ENCODE measurements at places on chromosomes 16 and 17.

DNA sequence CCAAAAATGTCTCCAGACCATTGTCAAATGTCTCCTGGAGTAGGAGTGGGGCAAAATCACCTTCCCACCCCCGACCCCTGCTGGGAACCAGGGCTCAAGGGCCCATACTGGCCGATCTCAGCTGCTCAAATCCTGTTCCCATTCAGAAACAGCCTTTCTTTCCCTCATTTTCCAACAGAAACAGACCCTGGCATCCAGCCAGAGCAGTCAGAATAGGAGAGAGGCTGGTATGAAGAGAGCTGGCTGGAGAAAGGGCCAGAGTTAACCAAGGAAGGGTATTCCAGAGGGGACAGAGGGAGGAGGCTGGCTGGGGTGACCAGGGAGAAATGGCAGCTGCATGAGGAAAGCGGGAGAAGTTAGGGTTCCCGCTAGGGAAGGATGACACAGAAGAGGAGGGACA lies 199.1 kb downstream of the XYLT1 start:
- no peak for DNase-seq

DNA sequence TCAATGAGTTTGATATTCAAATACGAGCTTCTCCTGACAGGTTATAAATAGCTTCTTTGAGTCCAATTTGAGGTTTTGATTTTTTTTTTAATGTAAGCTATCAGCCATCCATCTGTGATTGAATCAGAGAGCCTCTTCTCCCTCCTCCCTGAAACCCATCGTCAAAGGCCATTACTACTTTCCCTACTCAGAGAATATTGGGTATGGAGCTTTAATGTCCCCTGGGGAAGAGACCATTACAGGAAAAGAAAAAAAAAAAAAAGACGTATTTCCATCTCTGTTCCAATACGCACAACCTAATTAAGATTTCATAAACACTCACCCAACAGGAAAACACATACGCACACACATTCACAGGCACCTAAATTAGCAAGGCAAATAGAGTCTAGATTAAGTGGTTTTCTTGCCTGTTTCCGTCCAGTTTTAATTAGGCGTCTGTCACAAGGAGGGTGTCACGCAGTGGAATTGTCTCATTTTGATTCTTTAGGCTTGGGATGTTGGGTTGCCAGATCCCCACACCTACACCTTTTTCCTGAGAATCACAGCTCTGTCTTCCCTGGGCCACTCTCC lies 194.3 kb upstream of the RPL38 start:
- DNase-seq, result no peak

DNA sequence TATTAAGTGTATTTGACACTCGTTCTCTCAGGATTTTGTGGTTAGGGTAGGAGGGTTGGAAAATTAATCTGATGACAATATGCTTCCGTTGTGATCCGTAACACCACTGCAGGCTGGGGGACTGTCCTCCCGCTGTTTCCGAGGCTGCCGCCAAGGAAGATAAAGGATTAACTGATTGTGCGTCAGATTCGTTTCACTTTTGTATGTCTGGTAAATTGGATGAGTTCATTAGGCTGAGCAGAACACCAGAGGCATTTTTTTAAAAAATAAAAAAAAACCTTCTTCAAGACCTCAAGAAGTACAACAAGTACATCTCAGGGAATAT lies 486.7 kb upstream of the SALL1 start:
- DNase-seq, result no peak

- no peak for DNase-seq
Observed at GRCh38 chr17:16033729-16034349, 34.2 kb downstream of the TTC19 start.

GRCh38 chr17:73645050-73645871 lies 1.0 kb upstream of the SDK2 start:
- peak; percentile 55 for DNase-seq

GRCh38 chr16:69294051-69294450 lies 17.1 kb upstream of the VPS4A start:
- DNase-seq, result no peak

GRCh38 chr17:64706224-64707049 lies 44.3 kb upstream of the SMURF2 start:
- DNase-seq, result no peak

GRCh38 chr17:42525221-42525620 lies 10.8 kb upstream of the NAGLU start:
- no peak for DNase-seq

DNA sequence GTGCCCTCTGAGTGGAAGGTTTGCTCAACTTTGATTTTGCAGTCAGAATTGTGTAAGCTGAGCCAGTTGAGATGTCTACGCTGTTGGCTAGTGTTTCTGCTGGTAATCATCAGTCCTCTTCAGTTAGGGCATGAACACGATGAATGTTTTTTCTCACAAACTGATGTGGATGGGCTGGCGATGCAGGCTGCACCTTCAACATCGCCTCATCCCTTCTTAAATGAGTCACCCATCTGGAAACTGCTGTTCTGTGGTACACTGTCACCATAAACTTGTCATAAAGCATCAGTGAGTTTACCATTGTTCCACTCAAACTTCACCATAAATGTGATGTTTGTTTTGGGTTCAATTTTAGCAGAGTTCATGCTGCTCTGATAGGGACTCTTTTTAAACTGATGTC lies 8.4 kb downstream of the C16orf95 start:
- DNase-seq, result no peak

GRCh38 chr17:4357030-4357628 lies 9.3 kb downstream of the UBE2G1 start:
- DNase-seq, result no peak

GRCh38 chr17:20200016-20200795 lies 191.0 kb downstream of the SPECC1 start:
- no peak for DNase-seq

DNA sequence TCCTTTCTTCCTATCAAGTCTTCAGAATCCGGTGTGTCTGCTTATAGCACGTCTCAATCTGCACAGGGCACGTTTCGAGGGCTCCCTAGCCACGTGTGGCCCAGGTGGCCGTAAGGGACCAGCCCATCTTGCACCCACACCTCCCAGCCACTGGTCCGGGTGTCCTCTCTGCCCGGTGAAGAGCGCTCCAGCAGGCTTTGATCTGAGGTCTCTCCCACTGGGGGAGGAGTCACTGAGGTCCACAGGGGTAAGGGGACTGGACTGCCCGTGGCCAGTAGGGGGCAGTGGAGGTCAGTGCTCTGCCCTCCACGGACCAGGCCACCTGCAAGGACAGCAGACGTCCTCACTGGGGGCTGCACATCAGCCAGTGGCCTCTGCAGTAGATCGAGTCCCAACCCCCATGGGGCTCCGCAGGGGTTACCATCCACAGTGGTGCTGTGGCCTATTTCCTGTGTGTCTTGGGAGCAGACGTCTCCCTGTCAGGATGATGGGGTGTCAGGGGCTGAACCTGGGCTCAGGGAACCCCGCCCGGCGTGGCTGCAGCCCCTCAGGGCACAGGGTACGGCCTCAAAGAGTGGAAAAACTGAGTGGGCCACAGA lies 204.1 kb upstream of the CIBAR2 start:
- DNase-seq, result peak; percentile 84

- no peak for DNase-seq
Observed at GRCh38 chr17:37429453-37429852, 22.8 kb downstream of the TADA2A start.

- DNase-seq, result no peak
Observed at GRCh38 chr17:27651411-27652345, 20.7 kb downstream of the LGALS9 start.

GRCh38 chr17:61399131-61400065 lies at the start of gene TBX2:
Gene TBX2 (plus strand): TSS chr17:61399843. CDS start chr17:61400177, 334 bp downstream.
- DNase-seq, result no peak

DNA sequence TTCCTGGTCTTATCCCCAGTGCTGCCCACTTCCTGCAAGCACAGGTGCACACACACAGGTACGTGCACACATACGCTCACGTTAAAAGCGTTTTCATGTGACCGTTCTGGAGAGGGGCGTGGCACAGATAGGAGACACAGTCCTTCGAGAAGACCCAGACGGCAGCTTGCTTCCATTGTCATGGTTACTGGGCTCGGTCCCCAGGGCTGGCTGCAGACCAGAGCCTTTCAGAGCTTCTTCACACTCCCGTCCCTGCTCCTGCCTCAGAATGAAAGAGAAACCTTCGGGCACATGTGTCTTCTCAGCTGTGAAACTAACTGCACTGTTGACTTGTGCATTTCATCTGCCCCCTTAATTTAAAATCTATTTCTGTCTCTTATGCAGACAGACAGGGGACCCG lies 154.2 kb downstream of the PITPNC1 start:
- DNase-seq, result peak; percentile 82

DNA sequence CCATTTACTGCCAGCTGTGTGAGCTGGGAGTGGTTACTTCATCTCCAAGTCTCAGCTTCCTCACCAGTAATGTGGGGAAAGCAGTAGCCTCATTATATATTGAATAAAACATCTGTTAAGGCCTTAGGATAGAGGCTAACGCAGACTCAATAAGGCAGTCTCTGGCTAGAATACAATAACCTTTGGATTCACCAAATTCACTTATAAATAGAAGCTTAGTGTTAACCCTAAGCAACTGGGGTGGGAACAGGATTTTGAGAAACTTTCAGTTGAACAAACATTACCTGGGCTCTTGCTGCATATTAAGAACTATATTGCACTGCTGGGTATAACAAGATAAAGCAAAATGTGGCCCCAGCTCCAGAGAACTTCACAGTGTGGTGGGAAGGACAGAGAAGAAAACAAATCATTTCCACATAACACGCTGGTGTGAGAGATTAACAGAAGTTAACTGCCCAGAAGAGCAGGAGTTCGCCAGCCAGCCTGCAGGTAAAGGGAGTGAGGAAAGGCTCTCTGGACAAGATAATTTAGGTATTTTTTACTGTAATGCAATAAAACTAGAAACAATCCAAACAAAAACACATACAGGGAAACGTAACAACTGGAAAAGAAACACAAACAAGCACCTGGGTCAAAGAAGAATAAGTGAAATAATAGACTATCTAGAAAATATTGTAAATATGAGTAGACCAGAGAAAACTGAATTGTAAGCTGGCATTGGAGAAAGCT lies 57.0 kb downstream of the USP31 start:
- no peak for DNase-seq

GRCh38 chr17:33142705-33143299 lies 150.3 kb downstream of the ASIC2 start:
- peak; percentile 31 for DNase-seq

DNA sequence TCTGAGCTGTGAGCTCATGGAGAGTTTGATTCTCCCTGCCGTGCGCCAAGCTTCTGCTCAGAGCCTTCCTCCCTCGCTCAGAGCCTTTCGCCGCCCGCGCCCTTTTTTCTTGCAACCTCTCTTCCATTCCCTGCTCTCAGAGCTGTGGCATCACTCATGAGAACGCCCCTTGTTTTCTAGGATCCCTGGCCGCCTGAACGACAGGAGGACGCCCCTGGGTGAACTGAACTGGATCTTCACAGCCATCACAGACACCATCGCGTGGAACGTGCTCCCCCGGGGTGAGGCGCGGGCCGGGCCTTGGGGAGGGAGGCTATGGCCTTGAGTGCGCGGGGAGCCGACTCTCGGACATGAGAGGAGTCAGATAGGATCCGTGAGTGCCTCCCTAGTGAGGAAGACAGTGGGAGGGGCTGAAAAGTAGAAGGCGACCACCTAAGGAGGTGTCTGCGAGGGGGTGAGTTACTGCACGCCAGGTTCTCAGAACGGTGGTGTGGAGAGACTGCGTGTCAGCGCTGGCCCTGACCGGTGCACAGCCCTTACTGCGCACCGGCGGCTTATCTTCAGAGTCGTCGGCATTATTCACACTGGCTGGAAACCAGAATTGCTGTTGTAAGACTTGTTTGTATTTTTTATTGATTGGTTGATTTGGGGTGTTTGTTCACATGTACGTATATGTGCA lies 169.5 kb upstream of the CHMP6 start:
- no peak for DNase-seq

DNA sequence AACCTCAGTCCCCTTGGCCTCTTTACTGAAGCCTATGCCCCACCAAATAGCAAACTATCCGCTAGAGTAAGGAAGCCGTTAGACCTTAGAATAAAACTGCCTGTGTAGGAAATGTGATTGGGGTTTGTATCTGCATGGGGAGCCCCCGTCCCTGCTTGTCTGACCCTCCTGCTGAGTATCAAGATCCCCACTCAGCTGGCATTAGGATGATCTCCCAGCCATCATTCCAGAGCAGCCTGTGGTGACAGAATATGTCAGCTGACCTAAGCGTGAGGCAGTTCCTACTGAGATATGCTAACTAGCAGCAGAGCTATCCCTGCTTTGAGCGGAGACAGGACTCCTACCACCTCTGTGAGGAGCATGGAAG lies 645 bp upstream of the GFOD2 start:
- no peak for DNase-seq

DNA sequence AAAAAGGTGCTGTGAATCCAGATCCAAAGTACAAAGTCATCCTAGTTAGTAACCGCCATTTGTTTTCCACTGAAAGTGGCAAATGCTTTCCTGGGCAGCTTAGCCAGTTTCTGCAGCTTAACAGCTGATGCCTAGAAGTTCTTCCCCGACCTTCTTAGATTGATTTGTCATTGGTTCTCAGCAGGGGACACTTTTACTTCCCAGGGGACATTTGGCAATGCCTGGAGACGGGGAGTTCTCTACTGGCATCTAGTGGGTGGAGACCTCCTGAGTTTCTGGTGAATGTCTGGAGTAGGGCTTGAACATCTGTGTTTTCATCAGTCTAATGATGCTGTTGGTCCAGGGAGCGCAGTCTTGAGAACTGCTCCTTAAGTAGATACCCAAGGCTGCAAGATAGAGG lies 7.6 kb downstream of the DNAJA3 start:
- no peak for DNase-seq

All from GM13976 (cell line).